ENCODE measurements at places on chromosomes 5 and 9.
A peak's percentile ranks its signal among the peaks of the same experiment; 100 is the strongest.

- no peak for DNase-seq
Observed at GRCh38 chr9:1907465-1907864, 107.7 kb upstream of the SMARCA2 start.

GRCh38 chr5:161009194-161009593, 157.2 kb upstream of the ATP10B start:
- no peak for DNase-seq

- no peak for DNase-seq
Observed at GRCh38 chr5:91541696-91542095, 158.6 kb upstream of the ARRDC3 start.

GRCh38 chr5:58012102-58012501, 447.8 kb downstream of the PLK2 start:
- DNase-seq, result no peak

DNA sequence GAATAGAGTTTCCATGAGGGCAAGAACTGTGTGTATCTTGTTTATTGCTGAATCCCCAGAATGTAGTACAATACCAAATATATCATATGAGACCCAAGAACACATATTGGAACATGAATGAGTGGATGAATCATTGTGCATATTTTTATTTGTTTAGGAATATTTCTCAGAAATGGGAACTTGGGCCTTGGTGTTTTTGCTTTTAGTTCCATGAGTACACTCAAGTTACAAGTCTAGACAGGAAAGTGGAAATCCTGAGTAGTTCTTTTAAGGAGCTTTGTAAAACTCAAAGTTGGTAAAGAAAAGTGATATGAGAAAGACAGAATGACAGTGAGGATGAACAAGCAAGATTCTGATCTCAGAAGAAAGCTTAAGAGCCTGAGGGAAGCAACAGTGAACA, 647.0 kb downstream of the EFNA5 start:
- no peak for DNase-seq

DNA sequence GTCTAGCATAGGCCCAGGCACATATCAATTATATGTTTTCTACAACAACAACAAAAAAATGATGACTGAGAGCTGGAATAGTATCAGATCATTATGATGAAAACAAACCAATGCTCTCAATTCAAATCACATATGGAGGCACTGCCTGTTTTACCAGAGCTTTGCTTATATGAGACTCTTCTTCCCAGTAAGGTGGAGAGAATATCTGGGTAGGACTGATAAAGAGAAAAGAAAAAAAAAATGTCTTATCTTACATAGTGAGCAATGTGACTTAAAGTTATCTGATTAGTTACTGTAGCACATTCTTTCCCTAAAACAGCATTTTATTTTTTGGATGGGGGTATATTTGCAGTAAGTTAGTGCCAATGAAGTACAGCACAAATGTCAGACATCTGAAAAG, 154.8 kb downstream of the RAB3C start:
- peak; percentile 78 for DNase-seq

DNA sequence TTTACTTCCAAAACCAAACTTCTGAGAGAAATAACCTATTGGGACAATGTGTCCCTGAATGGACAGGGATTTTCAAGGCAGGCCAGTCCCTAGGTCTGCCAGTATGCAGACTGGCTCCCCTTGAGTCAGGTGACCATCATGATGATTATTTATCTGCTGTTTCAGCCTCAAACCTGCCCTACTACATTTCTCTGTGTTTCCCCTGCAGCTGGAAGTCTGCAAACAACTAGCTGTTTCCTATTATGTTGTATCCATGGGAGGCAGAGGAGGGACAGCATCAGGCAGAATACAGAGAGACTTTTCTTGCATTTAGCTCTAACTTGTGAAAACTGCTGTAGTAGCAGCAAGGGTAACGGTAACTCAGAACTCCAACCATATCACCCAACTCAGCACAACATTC, 36.2 kb upstream of the IFNK start:
- DNase-seq, result no peak
